ENCODE measurements at places on chromosomes 1 and 21. TPM values are rescaled to one million over a fixed set of nuclear protein-coding genes. Genes with fewer than 3 reads are reported as not detected.

The INSRR gene
- total RNA-seq = not detected

The GBP5 gene
- total RNA-seq = 0.20 TPM

The RAP1GAP gene
- total RNA-seq = 0.04 TPM

The FTCD gene
- total RNA-seq = 0.25 TPM

DNA sequence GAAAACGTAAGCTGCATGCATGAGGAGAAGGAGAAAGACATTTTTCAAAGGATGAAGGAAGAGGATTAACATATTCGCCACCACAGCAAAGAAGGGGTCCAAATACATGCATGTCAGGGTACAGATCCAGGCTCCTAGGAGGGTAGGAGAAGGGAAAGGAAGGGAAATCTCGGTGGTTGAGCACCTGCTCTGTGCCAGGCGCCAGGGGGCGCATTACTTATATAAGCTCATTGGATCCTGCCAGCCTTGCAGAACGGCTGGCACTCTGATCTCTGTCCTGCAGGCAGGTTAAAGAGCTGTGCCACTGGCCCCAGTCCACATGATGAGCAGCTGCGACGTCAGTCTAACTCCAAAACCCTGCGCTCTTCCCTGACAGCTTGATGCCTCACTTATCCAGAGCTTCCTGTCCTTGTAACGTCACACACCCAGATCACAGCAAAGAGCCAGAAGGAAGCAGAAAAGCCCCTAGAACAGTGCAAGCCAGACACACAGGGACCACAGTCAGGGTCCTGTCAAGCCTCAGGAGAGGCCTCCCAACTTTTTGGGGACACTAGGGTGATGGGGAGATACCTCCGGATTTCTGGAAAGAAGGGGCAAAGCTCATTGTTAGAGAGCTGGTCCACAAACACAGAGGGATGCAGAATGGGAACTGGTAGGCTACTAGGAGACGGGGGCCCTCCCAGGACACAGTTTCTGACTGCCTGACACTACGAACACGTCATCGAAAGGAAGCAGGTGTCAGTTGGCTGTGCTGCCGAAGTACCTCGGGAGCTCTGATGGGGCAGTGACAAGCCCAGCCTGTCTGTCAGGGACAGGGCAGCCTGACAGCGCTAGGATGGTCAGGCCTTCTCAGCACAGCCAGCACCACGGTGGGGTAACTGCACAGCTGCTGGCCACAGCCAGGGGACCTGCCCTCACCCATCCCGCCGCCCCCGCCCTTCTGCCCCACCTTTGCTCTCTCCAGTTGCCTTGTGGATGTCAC, 99.1 kb downstream of the BEND5 start:
- peak; percentile 5 for DNase-seq

GRCh38 chr1:205211839-205212536, 486 bp upstream of the DSTYK start:
- DNase-seq = no peak

DNA sequence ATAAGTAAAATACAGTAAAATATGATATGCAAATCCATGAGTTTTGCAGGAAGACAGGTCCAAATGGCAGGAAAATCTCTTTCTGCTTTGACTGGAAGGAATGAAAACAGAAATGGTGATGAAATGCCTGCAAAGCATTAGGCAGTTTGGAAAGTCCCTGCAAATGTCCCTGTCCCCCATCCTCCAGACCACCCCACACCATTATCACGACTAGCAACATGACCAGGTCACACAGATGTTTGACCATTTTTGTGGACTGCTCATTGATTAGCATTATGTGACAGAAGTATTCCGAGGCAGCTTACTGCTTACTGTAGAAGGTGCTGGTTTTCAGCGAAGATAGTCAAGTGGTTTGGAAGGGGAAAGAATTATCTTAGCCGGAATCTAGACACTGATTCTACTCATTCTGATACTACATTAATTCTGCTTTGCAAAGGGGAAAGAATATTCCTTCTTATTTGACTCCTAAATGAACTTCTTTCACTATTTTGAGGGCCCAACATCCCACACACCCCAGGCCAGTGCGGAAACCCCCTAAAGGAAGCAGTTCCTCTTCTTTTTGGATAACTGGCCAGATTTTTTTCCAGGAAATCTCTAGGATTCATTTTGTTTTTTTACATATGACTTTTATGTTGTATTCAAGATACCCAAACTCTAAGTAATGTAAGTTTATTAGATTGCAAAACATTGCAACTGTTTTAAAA, 9.5 kb upstream of the CR2 start:
- no peak for DNase-seq

DNA sequence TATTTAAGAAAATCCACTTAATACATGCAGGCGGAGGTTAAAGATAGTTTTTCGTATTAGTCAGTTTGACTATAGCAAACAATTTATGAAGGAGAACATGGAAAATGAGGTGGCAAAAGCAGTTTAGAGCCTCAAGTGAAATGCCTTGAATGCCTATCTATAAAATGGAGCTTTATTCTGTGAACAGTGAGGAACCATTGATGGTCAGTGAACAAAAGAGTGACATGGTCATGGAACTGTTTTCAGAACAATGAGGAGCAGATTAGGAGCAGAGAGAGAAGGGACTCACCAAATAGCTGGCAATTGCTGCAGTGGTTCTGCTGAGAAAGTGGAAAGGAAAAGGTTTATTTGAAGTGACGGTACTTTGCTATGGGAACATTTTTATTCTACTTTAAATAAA, 299.8 kb downstream of the DUSP10 start:
- DNase-seq = no peak

- DNase-seq = no peak
These were observed 553 bp downstream of the PTGER3 start for GRCh38 chr1:71046891-71047634.

- no peak for DNase-seq
These were observed 46.8 kb downstream of the CHD5 start for GRCh38 chr1:6133146-6133895.

GRCh38 chr1:18158714-18159113, 51.1 kb downstream of the IGSF21 start:
- no peak for DNase-seq

DNA sequence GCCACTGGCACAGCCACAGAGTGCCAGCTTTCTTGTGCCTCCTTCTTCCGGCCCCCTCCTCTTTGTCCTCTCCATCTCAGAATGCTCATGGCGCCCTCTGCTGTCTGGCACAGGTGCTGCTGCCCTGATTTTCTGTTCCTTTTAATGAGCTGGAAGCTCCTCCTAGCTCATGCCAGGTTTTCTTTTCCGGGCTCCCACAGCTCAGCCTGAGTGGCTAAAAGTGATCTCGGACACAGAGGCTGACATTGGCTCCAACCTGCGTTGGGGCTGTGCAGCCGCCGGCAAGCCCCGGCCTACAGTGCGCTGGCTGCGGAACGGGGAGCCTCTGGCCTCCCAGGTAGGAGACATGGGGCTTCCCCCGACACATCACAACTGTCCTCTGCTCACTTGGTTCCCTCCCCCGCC, 18.7 kb downstream of the CNTN2 start:
- DNase-seq = peak; percentile 4

DNA sequence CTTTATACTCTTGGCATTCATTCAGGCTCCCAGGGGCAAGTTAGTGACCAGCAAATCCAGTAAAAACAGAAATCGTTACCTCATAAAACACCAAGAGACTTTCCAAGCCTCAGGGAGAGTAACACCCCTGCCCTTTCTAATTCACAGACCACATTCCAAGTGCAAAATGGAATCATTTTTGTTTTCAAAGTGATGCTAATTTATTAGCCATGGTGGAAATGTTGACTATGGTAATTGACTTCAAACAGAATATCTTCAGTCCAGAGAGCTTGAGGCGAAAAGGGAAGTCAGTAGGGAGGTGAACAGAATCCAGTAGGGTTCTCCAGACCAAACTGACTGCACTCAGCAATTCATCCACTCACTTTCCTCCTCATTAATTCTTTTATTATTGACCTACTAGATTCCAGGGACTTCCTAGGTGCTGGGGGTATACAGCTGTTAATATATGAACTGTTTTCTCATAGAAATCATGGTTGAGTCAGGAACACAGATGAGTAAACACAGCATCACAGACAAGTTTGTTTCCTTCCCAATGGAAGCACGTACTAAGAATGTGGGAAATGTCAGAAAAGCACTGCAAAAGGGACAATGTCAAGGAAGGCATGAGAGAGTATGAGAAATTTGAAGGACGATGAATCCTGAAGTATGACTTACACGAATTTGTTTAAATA, 388.5 kb upstream of the C1orf87 start:
- no peak for DNase-seq

DNA sequence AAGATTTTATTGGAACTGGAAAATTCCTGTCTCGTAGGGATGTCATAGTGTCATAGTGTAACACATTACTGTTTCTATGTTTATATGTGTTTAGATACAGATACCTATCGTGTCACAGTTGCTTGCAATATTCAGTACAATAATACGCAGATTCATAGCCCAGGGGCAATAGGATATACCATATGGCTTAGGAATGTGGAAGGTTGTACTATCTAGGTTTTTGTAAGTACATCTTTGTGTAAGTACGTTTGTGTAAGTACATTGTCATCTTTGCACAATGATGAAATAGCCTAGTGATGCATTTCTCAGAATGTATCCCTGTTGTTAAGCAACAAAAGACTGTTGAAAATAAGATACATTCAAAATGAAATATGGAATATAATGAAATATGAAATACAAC, 68.9 kb downstream of the CAMTA1 start:
- no peak for DNase-seq

DNA sequence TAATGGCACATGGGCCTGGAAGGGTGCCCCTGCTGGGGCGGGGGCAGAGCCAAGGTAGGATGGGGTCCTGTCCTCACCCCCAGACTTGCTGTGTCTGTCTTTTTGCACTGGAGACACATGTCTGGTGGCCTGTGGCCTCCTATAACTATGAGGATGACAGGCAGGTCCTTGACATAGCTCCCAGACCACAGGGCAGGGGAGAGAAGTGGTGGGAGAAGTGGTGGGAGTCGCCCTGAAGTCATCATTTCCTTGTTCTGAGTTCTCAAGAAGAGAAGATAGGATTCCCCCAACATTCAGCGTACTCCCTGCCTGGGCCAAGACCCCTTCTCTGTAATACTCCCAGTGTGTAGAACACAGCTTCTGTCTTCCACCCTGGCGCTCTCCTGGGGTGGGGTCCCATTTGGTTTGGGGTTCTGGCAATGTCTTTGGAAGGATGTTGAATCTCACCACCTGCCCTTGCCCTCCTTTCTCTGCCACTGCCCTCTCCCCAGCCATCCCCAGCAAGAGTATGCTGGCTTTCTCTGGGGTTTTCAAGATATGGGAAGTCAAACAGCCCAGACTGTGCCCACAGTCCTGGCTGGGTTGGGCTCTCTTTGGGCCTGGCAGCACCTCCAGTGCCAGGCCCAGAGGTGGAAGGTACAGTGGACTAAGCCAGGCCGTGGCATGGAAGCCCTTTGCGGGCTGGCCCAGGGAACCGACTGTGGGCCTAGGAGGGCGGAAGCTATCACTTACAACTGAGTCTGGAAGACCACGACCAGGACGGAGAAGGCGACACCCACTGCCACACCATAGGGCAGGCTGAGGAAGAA, 19.4 kb downstream of the SLC26A9 start:
- no peak for DNase-seq

GRCh38 chr1:18536915-18537314, 56.2 kb downstream of the KLHDC7A start:
- DNase-seq = no peak

GRCh38 chr1:29469457-29469856, 233.1 kb downstream of the PTPRU start:
- DNase-seq = no peak

DNA sequence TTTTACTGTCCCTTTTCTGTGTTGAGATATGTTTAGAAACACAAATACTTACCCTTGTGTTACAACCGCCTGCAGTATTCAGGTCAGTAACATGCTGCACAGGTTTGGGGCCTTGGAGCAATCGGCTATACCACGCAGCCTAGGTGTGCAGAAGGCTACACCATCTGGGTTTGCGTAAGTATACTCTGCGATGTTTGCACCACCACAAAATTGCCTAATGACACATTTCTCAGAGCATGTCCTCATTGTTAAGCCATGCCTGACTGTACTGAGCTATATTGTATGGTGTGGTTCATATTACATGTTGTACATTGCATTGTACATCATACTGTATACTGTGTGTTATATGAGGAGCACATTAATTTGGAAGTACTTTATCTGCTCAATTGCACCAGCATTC, 247.4 kb downstream of the RHOU start:
- no peak for DNase-seq

DNA sequence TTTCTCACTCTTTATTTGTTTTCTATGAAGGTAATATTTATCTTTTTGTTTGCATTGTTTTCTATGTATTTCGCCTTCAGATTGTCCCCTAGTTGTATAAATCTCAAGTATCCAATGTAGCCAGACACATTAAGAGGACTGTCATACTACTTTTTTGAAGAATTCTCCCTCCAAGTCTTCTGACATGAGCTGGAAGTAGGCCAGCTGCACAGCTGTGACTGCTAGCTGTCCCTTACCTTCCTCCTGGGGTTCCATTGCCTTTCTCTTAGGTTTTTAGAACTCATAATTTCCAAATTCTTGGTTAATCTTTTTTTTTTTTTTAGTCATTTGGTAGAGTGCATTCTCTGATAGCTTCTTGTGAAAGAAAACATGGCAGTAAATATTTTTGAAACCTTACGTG, 46.2 kb downstream of the MTR start:
- no peak for DNase-seq
